Gastrocnemius medialis (tissue), 4 donors: ENCODE measurements at places on chromosomes 3 and 15. TPM values are rescaled to one million over a fixed set of nuclear protein-coding genes. Genes with fewer than 3 reads are reported as not detected.

The MEIS2 gene
- 0.31 TPM for total RNA-seq

DNA sequence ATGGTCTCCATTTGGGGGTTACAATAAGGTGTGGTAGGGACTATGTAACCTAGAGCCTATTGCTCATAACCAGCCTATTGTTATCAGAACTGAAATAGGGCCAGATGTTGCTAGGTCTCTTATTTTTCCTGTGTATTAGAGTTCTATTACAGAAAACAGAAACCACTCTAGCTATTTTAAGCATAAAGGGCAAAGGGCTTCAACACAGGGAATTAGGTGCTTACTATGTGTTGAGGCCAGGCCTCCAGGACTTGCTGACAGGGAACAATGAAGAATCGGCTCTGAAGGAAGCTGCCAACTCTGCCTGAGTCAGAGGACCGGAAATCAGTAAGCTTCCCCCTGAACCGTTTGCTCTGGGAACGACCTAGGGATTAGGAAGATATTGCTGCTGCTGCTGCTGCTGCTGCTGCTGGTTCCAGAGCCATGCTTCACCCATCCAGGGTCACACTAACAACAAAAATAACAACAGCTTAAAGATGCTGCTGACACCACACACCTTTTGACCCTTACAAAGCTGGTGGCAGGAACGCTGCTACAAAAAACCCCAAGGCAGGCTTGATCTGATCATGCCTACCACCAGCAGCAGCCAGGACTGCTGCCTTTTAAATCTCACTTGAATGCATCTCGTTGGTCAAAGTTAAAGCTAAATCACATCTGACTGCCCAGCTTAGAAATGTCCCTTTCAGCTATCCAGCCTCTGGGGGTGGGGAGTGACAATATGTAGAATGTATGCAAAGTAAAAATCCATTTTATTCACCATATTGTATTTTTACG, 276.9 kb upstream of the IL12A start:
- H3K4me3 ChIP-seq = no peak overlapping the region

GRCh38 chr3:81043009-81043408, 718.4 kb downstream of the GBE1 start:
- no peaks in the 10 kb centered on the region for H3K4me1 ChIP-seq
- no peak for DNase-seq
- no peaks in the 10 kb centered on the region for H3K36me3 ChIP-seq
- no peaks in the 10 kb centered on the region for H3K27me3 ChIP-seq
- H3K4me3 ChIP-seq = no peak overlapping the region

DNA sequence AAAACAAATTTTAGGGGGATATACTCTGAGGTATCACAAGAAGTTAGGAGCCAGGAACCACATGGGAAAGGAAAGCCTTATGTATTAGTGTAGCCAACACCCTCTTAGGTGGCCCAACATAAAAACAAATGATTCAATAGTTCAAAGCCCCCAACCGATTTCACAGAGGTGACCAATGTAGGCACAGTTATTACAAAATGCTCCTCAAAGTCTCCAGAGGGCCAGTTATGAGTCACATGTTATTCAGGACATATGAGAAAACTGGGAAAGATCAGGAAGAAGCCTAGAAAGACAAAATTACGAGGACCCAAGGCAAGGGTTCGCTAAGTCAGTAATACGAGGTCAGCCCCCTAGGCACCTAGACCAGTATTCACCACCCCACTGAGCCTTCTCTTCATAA, 29.9 kb upstream of the FBN1 start:
- no peaks in the 10 kb centered on the region for H3K4me1 ChIP-seq
- H3K4me3 ChIP-seq = no peak overlapping the region
- DNase-seq = no peak
- H3K36me3 ChIP-seq = no peaks in the 10 kb centered on the region
- no peaks in the 10 kb centered on the region for H3K27me3 ChIP-seq

DNA sequence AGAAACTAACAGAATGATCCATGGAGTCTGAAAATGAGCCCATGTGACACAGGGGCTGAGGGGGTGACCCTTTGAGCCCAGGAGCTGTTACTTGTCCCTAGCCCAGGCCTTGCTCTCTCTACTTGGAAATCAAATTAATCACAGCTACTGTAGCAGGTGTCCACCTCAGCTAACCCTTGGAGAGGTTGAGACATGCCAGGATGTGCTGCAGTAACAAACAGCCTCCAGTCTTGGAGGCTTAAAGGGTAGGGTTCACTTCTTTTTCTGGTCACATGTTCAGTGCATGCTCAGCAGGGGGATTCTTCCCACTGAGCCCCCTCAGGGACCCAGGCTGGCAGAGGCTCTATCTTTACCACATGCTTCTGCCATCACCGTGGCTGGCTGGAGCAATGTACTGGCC, 21.4 kb downstream of the TPRA1 start:
- DNase-seq = no peak
- no peaks in the 10 kb centered on the region for H3K4me1 ChIP-seq
- no peaks in the 10 kb centered on the region for H3K27me3 ChIP-seq
- H3K36me3 ChIP-seq = no peaks in the 10 kb centered on the region
- H3K4me3 ChIP-seq = no peak overlapping the region
